ENCODE measurements at places on chromosomes 6 and 20. TPM values are rescaled to one million over a fixed set of nuclear protein-coding genes. Genes with fewer than 3 reads are reported as not detected.

The ANGPT4 gene
- total RNA-seq = not detected

DNA sequence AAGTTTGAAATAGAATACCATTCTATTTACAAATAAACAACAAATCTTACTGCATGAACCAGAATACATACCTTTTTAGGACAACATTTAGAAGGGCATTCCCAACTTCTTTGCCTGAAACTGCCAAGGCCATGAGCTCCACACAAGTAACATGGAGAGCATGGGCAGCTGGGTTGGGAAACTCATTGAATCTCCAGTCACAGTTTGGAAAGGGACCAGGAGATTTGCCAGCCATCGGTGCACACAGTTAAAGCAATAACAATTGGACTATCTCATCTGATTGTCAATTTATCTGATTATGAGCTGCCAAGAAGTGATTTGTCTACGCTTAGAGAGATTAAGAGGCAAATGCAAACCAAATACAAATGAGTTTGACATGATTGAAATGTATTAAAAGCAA, 19.9 kb downstream of the ARG1 start:
- no peak overlapping the region for H3K27ac ChIP-seq
- H3K4me3 ChIP-seq = no peak overlapping the region
- H3K27me3 ChIP-seq = no peaks in the 10 kb centered on the region

The CDH26 gene
- total RNA-seq = 1.5 TPM

DNA sequence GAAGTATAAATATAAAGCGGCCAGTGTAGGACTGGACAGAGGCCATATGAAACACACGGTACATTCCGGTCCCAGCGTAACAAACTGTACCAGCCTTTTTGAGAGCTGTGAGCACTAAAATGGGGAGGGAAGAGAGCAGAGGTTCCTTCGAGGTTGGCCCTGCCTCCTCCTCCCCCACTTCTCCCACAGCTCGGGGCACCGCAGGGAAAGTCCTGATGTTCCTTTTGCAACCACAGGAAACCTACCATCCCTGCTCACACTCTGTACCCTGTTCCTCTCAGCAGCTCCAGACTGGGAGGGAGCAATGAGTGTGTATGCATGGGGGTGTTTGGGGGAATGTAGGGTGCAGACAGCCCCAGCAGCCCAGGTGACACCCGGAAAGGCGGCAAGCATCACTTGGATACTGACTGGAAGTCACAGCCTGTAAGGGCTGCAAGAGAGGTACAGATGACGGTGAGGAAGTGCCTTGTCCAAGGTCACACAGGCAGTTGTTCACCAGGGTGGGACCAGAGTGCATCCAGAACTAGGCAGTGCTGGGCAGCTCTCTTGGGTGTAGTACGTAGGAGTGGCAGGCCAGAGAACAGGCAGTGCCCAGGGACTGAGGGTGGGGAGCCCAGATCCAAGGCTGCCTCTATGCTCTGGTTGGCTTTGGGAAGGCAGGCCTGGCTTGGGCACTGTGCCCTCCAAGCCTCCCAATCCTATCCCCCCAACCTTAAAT, 11.0 kb upstream of the ARMC12 start:
- peak overlapping the region; percentile 66 for H3K4me3 ChIP-seq
- no peaks in the 10 kb centered on the region for H3K36me3 ChIP-seq
- no peaks in the 10 kb centered on the region for H3K27me3 ChIP-seq
- peak; percentile 48 for DNase-seq
- H3K4me1 ChIP-seq = peaks cover 78% of the 10 kb centered on the region
- peak overlapping the region; percentile 87 for H3K27ac ChIP-seq

DNA sequence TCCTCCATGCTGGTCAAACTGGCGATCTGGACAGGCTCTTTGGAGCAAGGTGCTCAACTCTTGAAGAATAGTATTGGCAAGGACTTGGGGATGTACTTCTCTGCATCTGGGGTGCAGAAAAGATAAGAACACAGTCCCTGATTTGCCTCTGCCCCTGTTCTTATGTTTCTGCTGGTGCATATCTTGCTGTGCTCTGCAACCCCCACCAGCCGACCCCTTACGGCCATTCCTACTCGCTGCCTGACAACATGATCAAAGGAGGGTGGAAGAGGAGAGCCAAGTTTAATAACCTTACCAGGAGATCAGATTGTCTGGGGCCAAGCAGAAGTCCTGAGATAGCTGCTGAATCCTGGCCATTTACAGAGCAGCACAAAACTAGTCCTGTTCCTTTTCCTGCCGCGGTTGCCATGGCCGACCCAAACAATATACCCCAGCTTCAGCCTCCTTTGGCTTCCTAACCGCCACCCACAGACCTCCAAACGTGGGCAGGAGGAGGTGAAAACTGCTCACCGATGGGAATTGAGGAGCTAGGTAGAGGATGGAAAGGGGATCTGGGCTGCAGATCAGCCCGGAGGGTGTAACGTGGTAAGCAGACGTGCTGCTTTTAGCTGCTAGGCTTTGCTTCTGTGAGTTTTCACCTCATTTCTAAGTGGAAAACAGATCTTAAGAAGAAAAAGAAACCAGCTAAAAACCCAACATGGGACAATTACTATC, 60.9 kb downstream of the ATXN1 start:
- H3K27ac ChIP-seq = peak overlapping the region; percentile 89
- peak overlapping the region; percentile 78 for H3K4me3 ChIP-seq
- H3K4me1 ChIP-seq = peaks cover 75% of the 10 kb centered on the region
- DNase-seq = peak; percentile 66
- H3K27me3 ChIP-seq = no peaks in the 10 kb centered on the region
- H3K36me3 ChIP-seq = peaks cover 6% of the 10 kb centered on the region

The OTOR gene
- not detected for total RNA-seq

DNA sequence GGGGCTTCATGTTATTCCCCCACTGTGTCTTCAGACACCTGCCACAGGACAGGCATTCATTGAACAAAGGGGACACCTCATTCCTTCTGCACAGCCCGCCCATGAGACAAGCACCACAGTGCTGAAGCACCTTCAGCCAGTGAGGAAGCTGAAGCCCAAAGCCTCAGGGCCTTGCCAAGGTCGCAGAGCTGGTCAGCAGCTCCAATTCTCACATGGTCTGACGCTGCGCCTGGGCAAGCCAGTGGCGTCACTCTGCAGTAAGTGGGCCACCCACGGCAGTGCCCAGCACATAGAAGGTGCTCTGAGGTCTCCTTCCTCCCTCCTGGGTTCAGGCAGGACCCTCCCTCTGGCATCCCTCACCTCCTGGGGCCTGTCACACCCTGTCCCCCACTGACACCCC, 43.2 kb downstream of the GRM4 start:
- H3K4me1 ChIP-seq = no peaks in the 10 kb centered on the region
- no peak for DNase-seq
- no peak overlapping the region for H3K27ac ChIP-seq
- H3K36me3 ChIP-seq = no peaks in the 10 kb centered on the region
- no peaks in the 10 kb centered on the region for H3K27me3 ChIP-seq

- no peak overlapping the region for H3K4me3 ChIP-seq
- H3K4me1 ChIP-seq = peaks cover 35% of the 10 kb centered on the region
Measured at GRCh38 chr6:15881150-15881549, 218.3 kb upstream of the DTNBP1 start.

DNA sequence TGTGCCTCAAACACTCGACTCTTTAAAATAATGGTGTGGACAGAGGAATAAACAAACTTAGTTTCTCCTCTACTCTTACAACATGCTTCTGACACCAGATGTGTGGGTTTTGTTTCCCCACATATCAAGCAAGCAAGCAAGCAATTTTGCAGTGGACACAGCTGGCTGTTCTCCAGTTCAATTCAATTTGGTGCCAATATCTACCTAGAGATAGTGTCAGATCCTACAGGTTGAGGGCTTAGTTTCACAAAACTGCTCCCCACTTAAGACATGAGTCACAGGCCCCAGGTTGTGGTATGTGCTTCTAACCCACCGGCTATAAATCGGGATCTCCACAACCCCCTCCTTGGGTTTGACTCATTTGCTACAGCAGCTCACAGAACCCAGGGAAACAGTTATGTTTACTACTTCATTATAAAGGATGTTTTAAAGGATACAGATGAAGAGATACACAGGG, 131.4 kb upstream of the TRAF3IP2 start:
- no peak overlapping the region for H3K4me3 ChIP-seq
- H3K27ac ChIP-seq = peak overlapping the region; percentile 78
- H3K4me1 ChIP-seq = peaks cover 88% of the 10 kb centered on the region
- H3K27me3 ChIP-seq = no peaks in the 10 kb centered on the region

The RBM24 gene
- total RNA-seq = not detected

- DNase-seq = no peak
- no peak overlapping the region for H3K27ac ChIP-seq
- no peaks in the 10 kb centered on the region for H3K27me3 ChIP-seq
Measured at GRCh38 chr20:9087531-9088217, 18.8 kb downstream of the PLCB4 start.

The STMN3 gene
- 18.0 TPM for total RNA-seq

The ULBP2 gene
- total RNA-seq = 0.90 TPM

GRCh38 chr6:65126667-65127066, 580.4 kb downstream of the EYS start:
- DNase-seq = no peak
- H3K4me1 ChIP-seq = no peaks in the 10 kb centered on the region
- H3K27ac ChIP-seq = no peak overlapping the region
- H3K27me3 ChIP-seq = no peaks in the 10 kb centered on the region
- no peaks in the 10 kb centered on the region for H3K36me3 ChIP-seq
- H3K4me3 ChIP-seq = no peak overlapping the region

The TREML2 gene
- total RNA-seq = 7.5 TPM

DNA sequence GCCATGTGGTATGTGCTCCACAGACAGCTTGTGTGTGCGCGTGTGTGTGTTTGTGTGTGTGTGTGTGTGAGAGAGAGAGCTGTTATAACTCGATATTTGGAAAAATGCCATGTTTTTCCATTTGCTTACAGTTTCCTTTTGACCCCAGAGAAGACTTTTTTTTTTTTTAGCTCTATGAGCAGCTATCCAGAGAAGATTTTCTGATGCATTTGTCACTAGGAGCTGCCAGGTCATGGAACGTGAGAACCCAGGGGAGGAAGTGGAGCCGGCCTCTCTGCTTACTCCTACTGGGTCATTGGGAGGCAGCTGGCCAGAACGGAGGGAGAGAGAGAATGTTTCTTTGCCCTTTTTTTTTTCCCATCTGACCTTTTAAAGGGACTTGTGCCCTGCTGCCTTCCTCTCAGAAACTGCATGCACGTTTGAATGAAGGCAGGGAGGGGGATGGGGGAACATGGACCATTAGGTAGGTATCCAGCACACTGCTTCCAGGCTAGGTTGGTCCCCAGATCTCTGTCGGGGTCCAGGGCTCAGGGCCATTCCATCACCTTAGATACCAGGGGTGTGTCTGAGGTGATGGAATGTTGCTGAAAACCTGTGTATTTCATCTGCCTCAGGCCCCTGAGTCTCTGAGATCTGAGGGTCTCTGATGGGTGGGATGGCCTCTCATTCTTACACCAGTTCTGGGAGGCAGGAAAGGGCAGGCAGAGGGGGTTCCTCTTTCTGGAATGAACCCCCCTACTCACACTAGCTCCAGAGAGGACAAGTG, 11.2 kb upstream of the MRPS18A start:
- no peaks in the 10 kb centered on the region for H3K36me3 ChIP-seq
- no peak for DNase-seq
- peaks cover 21% of the 10 kb centered on the region for H3K27me3 ChIP-seq
- H3K4me3 ChIP-seq = no peak overlapping the region
- no peak overlapping the region for H3K27ac ChIP-seq

DNA sequence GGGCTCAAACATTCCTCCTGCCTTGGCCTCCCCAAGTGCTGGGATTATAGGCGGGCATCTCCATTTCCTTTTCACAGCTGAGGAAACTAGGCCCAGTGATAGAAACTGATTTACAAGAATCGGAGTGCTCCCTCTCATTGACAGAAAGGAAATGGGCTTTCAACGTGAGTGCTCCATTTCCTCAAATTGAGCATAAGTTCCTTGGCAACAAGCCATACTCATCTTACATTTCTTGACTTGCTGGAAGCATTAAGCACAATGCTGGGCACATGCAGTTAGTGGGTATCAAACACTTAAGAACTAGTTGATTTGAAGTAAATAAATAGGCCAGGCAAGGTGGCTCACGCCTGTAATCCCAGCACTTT, 54.7 kb downstream of the FGD2 start:
- peaks cover 3% of the 10 kb centered on the region for H3K4me1 ChIP-seq
- H3K36me3 ChIP-seq = no peaks in the 10 kb centered on the region
- no peak overlapping the region for H3K27ac ChIP-seq
- DNase-seq = no peak

DNA sequence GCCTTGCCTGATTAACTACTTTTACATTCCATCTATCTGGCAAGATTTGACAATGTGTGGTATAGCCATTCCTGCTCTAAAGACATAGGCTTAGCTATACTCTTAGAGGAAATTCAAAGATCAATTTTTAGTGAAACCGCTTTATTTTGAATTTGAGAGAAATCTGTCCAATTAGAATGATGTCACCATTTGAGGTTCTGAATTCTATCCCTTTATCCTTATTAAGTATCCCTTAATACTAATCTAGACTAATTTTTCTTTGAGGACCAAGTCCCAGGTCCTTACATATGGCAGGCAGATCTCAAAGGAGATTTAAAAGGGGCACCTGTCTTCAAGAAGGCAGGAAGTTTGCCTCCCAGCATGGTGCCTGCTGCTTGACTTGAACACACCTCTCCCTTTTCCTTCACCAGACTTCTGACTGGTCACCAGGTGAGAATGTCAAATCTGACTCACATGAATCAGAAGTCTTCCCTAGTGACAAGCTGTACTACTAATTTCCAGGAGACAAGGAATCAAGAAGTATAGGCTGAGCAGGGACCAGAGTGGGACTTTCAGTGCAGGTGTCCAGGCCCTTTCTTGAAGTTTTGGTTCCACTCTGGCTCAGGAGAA, 15.0 kb upstream of the MRAP2 start:
- no peak overlapping the region for H3K4me3 ChIP-seq
- DNase-seq = no peak
- peaks cover 4% of the 10 kb centered on the region for H3K27me3 ChIP-seq
- no peaks in the 10 kb centered on the region for H3K4me1 ChIP-seq
- H3K27ac ChIP-seq = no peak overlapping the region
- no peaks in the 10 kb centered on the region for H3K36me3 ChIP-seq

GRCh38 chr20:16942756-16943155, 194.6 kb downstream of the OTOR start:
- H3K4me1 ChIP-seq = no peaks in the 10 kb centered on the region
- H3K27me3 ChIP-seq = no peaks in the 10 kb centered on the region
- no peaks in the 10 kb centered on the region for H3K36me3 ChIP-seq
- no peak for DNase-seq

The LY6G6F gene
- not detected for total RNA-seq
